ENCODE measurements at places on chromosomes 4 and X.

DNA sequence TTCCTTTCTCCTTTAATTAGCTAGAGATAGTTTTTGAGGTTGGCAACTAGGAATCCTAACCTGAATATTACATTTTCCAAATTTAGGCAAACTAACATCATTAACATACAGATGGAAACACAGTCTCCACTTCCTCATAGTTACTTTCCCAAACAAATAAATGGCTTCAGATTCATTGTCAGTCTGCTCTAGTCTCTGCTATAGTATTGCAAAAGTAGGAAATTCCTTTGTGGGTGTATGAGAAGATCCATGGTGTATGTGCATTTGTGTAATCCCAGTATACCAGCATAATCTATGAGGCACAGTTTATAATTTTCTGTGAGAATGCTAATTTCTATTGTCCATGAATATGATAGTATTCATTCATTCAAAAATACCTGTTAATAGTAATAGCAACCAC, 3.0 kb upstream of the NDP start:
- no peak for DNase-seq

GRCh38 chr4:154491341-154492271, at the start of gene DCHS2:
DCHS2 (minus strand) TSS chr4:154491799; CDS start chr4:154491355, 444 bp downstream.
- no peak for DNase-seq

DNA sequence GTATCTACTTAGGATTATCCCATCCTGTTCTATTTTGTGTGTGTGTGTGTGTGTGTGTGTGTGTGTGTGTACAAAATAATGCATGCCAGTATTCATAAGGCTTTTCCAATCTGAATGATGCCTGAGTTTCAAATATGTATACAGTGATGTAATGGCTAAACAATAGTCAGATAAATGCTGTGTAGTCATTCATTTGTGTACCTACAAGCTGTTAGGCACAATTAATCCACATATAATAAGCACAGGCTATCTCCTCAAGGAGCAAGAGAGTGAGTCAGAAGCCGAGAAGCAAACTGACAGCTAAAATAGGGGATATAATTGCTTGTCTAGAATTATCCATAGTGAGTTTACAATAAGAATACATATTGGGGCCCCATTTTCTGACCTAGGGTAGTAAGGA, 15.7 kb downstream of the DMD start:
- no peak for DNase-seq

DNA sequence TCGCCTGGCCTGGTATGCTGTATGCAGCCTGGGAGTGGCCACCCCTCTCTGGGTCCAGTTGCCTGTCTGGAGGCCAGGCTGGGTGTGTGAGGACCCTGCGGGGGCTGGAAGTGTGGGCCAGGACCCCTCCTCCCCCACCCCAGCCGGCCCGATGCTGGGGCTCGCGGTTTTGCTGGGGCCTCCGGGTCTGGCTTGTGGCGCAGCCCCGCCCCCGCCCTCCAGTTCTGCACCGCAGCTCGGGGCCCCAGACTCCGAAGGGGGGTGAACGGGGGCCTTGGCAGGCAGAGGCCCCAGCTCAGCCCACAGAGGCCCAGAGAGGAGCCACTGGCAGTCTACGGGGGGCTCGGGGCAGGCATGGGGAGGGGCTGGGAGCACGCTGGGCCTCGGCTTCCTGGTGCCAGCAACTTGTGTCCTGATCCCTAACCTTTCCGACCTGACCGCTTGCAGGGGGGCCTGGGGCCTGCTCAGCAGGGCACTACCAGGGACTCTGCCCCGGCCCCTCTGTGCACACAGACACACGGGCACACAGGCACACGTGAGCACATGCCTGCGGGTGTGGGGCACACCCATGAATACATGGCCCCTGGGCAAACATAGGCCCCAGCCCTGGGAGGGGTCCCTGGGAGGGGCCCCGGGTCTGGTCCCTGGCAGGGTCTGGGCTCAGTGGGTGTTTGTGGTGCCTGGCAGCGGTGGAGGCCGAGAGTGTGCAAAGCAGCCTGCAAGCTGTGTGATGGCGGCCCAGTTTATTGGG, 21.4 kb upstream of the FGFR3 start:
- no peak for DNase-seq

- DNase-seq: no peak
Observed at GRCh38 chrX:17854069-17854468, 7.0 kb downstream of the RAI2 start.

DNA sequence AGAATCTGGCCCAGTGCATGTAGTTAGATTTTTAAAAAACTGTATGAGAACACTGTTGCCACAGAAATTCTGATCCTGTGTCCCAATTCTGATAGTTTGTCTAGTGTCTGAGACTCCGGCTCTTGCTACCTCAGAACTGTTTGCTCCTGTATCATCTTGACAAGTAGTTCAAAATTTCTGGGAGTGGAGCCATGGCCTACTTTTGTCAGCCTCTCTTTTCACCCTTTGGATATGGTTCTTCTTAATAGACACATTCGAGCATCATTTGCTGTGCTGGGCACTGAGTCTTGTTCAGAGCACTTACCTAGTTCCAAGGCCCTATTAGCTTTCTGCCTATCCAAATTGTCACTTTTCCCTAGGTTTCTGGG, 46.9 kb downstream of the ATP10D start:
- DNase-seq: no peak

DNA sequence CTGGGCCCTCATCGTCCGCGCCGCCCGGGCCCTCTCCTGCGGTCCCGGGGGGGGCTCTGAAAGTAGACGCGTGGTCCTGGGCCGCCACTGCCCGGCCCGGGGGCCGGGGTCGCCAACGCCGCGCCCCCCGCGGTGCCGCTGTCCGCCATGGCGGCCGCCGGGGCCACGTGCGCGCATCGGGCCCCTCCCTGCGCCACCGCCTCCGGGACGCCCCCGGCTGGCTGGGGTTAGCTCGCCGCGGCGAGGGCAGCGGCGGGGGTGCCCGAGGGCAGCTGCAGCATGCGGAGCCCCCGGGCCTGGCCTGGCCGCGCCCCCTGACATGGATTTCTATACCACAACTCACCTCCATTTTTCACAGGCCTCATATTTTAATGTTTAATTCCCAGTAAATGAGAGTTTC, 61.8 kb downstream of the ELF2 start:
- DNase-seq: no peak

DNA sequence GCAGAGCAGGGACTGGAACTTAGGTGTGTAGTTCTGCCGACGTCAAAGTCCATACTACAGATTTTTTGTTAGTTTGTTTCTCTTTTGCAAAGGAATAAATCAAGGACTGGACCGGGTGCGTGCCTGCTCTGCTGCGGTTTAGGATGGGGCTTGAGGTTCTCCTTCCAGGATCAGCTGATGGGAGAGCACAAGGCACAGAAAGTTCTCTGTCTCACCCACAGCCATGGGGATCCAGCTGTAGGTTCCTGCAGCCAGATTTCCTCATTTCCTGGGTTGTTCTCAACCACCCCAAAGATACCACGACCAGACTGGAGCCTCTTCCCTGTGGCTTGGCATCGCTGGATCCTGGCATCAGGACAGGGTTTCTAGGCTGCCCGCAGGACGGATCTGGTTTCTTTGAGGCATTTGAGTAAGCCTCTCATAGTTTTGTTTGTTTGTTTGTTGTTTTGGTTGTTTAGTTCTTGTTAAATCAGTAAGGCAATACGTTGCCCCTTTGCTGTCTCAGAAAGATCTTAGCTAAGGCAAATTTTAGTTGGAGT, 789 bp upstream of the SRPX start:
- no peak for DNase-seq

GRCh38 chr4:742742-743311, 37.2 kb downstream of the PCGF3 start:
- DNase-seq: peak; percentile 57

DNA sequence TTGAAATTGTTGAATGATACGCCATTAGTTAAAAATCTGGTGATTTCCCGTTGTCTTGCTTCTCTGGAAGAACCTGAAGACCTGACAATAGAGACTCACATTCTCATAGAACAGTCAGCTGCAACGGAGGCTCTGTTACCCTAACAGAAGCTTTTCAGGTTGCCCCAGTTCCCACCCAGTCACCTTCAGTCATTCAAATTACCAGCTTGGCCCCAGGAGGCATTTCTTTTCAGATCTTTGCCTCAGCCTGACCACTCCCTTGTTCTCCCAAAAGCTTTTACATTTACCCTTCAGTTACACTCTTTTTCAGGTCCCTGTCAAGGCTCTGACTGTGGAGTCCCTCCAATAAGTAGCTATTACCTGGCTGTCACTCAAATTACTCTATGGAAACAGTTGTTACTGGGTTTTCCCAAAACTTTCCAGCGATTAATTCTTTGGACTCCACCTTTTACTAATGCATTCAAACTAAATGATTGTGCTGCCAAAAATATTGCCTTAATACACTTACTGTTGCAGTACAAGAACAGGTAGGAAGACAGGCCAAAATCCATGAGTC, 162.2 kb upstream of the FTHL17 start:
- DNase-seq: no peak

- DNase-seq: no peak
Observed at GRCh38 chrX:11887175-11887574, 129.1 kb downstream of the MSL3 start.

DNA sequence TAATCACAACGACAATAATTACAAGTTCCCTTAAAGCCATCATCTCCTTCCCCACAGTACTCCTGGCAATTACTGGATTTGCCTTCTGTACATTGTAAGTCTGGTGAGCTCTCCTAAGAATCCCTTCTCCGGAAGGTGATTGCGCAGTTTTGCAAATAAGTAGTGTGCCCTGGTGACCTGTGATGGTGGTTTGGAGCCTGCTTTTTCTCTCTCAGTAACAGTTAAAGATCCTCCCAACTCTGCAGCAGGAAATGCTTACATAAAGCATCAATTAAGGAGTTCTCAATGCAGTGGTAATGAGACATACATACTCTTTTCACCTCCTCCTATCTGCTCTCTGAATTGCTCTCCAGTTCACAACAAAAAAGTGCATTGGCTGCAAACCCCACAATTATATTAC, 159.7 kb downstream of the SH2D1A start:
- DNase-seq: no peak

- no peak for DNase-seq
Observed at GRCh38 chr4:100590325-100590724, 72.5 kb upstream of the EMCN start.

GRCh38 chr4:150358691-150359090, 223.3 kb upstream of the MAB21L2 start:
- no peak for DNase-seq

DNA sequence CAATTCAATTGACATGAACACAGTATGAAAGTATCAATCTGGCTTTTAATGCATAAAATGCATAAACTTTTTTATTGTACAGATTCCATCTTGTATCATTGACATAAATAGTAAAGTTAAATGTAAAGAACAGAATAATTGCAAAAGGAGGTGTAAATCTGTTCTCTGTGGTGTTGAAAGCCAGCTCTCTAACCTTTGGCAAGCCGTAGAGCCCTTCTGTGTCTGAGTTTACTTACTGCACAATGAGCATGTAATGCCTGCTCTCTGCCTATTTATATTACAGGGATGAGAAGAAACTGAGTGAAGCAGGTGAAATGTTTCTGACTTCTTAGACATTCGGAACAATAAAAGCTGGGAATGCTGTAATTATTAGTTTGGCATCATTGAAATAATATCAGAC, 389.3 kb upstream of the EPHA5 start:
- DNase-seq: no peak

- DNase-seq: no peak
Observed at GRCh38 chrX:118534716-118535493, 39.3 kb downstream of the DOCK11 start.

- DNase-seq: no peak
Observed at GRCh38 chr4:126627255-126627654, 1005.5 kb upstream of the INTU start.

DNA sequence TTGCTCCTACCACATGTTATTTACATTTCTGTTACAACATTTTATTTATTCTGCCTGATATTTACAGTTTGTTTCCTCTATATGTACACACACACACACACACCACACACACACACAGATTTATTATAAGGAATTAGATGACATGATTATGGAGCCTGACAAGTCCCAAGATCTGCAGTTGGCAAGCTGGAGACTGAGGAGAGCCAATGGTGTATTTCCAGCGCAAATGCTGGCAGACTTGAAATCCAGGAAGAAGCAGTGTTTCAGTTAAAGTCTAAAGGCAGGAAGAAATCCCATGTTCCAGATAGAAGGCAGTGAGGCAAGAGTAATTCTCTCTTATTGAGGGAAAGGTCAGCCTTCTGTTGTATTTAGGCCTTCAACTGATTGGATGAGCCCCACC, 1.8 kb upstream of the KLHL4 start:
- no peak for DNase-seq
